Hippocampal formation (tissue), 2 donors: ENCODE measurements at places on chromosomes 4 and X.
A peak's percentile ranks its signal among the peaks of the same experiment; 100 is the strongest.

GRCh38 chrX:136584545-136584944 is 52.5 kb downstream of the VGLL1 start:
- no peak for DNase-seq

- DNase-seq = no peak
These were observed 278.8 kb upstream of the DIAPH2 start for GRCh38 chrX:96405842-96406241.

GRCh38 chr4:150056569-150056968 is 21.7 kb upstream of the DCLK2 start:
- DNase-seq = no peak

DNA sequence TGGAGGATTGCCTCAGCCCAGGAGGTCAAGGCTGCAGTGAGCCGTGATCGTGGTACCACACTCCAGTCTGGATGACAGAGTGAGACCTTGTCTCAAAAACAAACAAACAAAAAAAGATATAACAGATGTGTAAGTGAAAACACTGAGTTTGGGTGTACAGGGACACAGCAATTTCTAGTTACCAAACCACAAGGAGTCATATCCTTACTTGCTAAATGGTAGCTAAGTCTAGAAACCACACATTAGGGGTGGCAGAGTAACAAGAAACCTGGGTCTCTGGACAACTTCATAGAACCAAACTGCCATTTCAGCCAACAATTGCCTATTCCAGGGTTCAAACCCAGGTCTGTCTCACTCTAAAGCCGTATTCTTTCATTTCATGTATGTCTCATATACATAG is 20.8 kb downstream of the PPEF2 start:
- DNase-seq = no peak

DNA sequence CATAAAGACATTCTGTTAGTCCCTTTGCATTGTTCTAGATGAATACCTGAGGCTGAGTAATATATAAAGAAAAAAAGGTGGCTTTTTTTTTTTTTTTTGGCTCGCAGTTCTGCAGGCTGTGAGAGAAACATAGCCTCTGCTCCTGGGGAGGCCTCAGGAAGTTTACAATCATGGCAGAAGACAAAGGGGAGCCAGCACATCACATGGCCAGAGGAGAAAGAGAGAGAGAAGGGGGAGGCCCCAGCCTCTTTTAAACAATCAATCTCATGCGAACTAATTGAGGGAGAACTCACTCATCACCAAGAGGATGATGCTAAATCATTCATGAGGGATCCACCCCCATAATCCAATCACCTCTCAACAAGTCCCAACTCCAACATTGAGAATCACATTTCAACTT is 364.0 kb upstream of the EPHA5 start:
- DNase-seq = no peak

GRCh38 chr4:88953400-88953799 is 103.6 kb downstream of the FAM13A start:
- no peak for DNase-seq

- DNase-seq = peak; percentile 89
These were observed 230.2 kb upstream of the STK26 start for GRCh38 chrX:131792789-131793462.

GRCh38 chr4:2462218-2462991 is 6.5 kb upstream of the RNF4 start:
- DNase-seq = peak; percentile 70

DNA sequence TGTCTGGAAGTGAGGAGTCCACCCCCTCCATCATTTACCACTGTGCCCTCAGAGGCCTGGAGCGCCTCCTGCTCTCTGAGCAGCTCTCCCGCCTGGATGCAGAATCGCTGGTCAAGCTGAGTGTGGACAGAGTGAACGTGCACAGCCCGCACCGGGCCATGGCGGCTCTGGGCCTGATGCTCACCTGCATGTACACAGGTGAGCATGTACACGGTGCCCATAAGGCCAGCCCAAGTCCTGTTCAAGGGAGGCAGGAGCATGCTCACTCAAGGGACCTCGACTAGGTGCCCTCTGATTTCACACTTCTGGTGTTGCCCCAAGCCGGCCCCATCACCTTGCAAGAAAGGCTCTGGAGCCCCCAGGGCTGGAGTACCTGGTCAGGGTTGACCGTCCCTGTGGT is 13.4 kb upstream of the MSANTD1 start:
- no peak for DNase-seq

- DNase-seq = no peak
These were observed 287.7 kb upstream of the PCDH18 start for GRCh38 chr4:137819964-137820383.

DNA sequence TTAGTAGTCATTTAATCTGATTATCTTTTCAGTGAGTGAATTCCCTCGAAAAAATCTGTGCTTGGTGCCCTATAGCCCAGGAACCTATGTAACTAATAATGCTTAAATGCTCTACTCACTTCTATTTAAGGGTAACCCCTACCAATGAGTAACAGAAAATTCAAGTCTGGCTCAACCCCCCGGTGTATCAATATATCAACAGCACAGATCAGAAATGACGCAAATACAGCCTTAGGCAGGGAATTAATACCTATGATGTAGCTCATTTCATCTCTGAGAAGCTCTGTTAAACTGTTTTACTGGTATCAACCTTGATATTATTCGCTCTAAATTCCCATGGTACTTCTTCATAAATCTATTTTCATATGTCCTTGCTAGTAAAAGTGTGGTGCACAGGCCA is 28.6 kb downstream of the PDGFC start:
- DNase-seq = no peak

GRCh38 chr4:55340266-55340665 is 5.8 kb upstream of the SRD5A3 start:
- no peak for DNase-seq

DNA sequence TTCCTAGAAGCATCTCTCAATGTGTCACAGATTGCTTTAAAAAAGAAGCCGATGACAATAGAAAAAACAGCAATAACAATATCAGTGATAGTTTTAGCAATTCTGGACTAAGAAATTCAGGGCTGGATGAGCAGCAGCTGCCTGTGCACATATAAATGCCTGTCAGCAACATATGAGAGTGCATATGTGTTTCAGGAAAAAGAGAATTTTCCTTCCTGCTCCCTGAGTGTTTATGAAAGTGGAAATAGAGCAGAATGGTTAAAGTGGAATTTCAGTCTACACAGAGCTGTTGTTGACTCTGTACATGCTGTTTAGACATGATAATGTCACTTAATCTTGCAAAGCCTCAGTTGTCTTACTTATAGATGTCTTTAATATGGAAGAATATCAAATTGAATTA is 164.4 kb upstream of the PCDH7 start:
- no peak for DNase-seq

GRCh38 chr4:67658302-67658701 is 42.7 kb downstream of the UBA6 start:
- DNase-seq = no peak

DNA sequence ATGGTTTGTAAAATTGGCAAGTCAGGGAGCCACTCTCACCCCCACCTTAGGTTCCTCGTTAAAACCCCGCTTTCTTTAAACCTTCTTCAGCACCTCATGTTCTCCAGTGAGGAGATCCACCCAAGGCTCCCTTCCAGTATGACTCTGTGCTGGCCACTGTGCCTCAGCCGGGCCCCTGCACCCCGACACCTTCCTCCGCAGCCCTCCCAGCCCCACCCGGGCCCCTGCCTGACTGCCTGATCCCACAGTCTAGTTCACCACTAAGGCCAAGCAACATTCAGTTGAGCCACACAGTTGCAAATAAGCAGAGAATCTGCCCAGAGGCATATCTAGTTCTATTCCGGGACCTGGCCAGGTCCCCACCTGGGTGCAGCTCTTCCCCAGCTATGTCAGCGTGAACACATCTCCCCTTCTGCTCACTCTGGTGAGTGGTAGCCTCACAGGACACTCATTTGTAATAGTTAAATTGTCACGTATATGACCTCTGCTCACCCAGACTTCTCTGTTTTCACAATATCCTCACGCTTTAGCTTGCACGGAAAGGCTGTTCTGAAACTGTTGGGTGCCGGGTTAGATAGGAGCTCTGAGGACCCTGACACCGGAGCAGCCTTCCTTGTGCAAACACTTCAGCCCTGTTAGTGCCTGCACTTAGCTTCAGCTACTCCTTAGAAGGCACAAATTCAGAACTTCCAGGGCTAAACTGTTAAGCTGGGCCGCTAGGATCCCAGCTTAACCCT is 146.8 kb downstream of the DCTD start:
- no peak for DNase-seq

GRCh38 chr4:8129136-8129535 is 29.5 kb downstream of the ABLIM2 start:
- no peak for DNase-seq

DNA sequence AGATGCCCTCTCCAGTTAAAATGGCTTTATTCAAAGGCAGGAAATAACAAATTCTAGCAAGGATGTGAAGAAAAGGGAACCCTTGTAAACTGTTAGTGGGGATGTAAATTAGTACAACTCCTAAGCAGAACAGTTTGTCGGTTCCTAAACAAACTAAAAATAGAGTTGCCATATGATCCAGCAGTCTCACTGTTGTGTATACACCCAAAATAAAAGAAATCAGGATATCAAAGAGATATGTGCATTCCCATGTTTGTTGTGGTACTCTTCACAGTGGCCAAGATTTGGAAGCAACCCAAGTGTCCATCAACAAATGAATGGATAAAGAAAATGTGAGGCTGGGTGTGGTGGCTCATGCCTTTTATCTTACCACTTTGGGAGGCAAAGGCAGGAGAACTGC is 36.1 kb downstream of the ADH7 start:
- no peak for DNase-seq

GRCh38 chr4:16858275-16858752 is 40.1 kb downstream of the LDB2 start:
- no peak for DNase-seq

DNA sequence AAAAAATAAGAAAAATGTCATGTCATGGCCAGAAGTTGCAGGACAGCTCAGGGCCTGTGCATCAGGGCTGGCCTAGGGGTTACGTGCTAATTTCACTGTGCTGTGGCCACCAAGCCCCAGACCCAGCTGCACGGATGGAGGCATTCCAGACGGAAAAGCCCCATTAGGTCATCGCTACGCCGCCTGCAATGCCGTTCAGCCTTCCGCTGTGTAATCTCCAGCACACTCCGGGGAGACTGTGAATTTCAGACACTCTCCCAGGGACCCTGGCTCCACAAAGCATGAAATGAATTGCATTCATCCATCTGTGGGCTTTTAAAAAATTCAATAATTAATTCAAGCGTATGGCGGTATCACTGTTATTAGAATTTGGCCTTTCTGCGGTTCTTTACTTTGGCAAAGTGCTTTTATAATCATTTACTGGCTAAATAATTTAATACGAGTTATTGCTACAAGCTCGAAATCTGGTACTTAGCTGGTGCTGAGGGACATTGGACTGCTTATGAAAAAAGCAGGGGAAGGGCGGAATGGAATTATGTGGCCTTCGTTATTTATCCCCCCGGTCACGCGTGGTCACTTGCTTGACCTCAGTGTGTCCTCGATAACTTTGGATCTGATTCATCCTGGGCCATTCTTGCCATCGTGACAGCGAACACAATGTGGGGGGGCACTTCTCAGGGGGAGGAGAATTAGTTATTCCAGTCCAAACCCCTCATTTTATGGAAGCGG is 9.0 kb upstream of the NSG1 start:
- no peak for DNase-seq

DNA sequence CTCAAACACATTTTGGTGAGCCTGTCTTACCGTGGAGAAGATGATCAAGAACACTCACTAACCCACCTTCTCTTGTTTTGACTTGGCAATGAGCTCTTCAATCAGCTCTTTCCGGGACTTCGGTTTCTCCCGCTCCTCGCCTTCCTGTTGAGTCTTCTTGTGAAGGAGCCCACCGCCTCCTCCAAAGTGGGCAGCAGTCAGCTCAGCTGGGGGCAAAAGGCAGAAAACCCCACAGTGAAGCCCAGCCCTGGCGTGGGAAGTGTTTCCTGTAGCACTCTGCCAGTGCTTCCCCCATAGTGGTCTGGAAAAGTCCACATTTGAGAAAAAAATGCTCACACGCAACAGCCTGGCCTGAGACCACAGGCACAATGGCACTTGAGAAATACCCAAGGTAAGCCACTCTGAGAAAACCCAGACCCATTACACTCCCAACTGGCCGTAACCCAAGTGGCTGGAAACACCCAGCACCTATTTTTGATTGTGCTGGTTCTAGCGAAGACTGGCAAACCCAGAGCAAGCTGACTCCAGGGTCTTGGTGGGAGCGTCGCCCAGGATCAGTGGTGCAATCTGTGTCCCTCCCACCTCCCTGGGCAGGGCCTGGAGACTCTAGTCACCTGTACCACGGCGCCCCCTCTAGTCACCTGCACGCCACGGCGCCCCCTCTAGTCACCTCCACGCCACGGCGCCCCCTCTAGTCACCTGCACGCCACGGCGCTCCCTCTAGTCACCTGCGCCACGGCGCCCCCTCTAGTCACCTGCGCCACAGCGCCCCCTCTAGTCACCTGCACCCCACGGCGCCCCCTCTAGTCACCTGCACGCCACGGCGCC is 8.6 kb downstream of the NOP14 start:
- DNase-seq = no peak

DNA sequence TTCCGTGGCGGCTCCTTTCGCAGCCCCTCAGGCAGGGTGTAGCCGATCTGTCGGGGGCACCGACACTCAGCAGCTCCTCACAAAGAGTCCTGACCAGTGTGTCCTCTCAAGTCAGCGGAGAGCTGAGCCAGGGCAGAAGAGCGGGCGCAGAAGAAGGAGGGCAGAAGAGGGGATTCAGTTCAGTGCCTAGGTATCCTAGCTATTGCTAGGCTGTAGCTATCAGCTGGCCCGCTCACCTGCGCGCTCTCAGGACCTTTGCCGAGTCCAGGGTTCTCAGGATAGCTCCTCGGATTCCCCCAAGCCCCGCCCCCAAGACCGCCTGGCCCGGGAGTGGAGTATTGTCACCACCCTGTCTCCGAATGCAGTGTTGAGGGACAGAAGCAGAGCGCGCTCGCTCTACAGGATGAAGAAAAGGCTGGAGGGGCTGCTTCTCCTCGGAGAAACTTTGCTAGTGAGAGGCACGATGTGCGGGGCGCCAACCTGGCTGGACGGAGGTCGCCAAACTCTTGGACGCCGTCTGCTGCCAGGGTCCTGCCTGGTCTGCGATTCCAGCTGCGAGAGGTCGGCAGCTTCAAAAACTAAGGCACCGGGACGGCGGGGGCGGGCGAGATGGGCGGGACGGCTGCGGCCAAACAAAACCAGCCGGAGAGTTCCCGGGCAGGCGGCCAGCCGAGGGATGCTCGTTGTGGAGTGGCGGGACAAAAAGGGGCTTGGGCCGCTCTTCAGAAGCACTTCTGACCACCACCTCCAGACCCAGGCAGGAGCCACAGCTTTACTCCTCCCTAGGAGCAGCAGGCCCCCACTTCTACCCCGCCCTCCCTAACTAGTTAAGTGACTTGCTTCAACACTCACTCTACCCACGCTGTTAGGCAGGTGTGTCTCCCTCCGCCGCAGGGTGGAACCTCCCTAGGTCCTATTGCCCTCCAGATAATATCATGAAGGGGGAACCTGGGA is at the start of gene XKRX:
Gene XKRX (minus strand): TSS at position 258 of the 954 bp plus-strand sequence. CDS start 613 bp downstream, outside the sequence.
- no peak for DNase-seq

DNA sequence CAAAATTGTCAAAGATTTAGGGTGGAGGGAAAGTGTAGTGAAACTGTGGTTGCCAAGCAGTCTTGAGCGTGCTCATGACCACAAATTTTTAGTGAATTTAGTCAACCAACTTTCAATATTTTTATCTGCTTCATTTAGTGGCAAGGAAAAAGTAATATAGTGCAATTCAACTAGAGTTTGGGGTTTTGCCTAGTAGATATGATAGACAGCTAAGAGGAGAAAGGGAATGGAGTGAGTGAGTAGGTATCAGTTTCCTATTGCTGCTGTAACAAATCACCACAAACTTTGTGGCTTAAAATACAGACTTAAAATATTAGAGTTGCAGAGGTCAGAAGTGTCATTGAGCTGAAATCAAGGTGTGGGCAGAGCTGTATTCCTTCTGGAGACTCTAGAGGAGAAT is 3.7 kb upstream of the CT47C1 start:
- DNase-seq = no peak

- no peak for DNase-seq
These were observed 725.1 kb downstream of the C4orf33 start for GRCh38 chr4:129821073-129821472.
